Astrocyte (in vitro differentiated cells and primary cell): ENCODE measurements at places on chromosomes 6 and 20.
A peak's percentile ranks its signal among the peaks of the same experiment; 100 is the strongest.

DNA sequence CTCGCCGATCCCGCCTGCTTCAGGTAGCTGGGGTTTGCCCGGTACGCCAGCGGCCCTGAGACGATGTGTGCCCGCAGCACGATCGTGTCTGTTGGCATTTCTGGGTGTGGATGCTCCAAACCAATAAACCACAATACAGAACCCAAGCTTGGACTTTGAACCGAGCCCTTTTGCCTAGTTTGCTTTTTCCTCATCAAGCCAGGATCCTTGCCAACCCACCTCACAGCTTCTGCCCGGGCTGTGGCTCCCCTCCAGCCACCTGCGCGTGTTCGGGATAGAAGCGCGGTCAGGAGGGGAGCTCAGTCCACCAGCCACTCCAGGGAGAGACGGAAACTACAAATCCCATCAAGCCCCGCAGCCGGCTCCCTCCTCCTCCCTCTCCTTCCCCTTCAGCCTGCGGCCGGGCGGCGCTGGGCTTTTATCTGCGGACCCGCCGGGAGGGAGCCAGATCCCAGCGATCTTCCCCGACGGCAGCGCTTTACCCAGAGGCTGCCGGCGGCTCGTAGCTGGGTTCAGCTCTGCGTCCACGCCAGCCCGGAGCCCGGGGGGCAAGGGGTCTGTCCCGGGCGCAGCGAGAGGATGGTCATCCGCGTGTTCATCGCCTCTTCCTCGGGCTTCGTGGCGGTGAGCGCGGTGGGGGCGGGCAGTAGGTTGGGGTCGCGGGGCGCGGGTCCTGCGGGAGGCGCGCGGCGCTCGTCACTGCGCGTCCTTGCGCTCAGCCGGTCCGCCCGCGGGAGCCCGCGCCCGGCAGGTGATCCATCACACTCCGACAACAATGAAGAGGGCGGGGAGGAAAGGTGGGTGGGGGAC is at the start of gene SH3BGRL2:
SH3BGRL2 (plus strand) TSS at position 447 of the 810 bp plus-strand sequence; CDS start at position 580, 133 bp downstream.
- DNase-seq = peak; percentile 55

GRCh38 chr6:37059344-37060194 is 54.1 kb downstream of the FGD2 start:
- peak; percentile 95 for DNase-seq

- DNase-seq = peak; percentile 14
Observed at GRCh38 chr6:71289039-71289801, 609 bp downstream of the OGFRL1 start.

GRCh38 chr20:37526839-37527637 is 638 bp downstream of the BLCAP start:
- DNase-seq = peak; percentile 13

- peak; percentile 96 for DNase-seq
Observed at GRCh38 chr6:138970856-138971425, 17.1 kb downstream of the REPS1 start.
